Activated CD4-positive, alpha-beta T cell treated with anti-CD3 and anti-CD28 coated beads for 48 hours (primary cell): ENCODE measurements at places on chromosomes 1 and 21.

- no peak for DNase-seq
These were observed 347.7 kb upstream of the POU3F1 start for GRCh38 chr1:38394303-38394702.

DNA sequence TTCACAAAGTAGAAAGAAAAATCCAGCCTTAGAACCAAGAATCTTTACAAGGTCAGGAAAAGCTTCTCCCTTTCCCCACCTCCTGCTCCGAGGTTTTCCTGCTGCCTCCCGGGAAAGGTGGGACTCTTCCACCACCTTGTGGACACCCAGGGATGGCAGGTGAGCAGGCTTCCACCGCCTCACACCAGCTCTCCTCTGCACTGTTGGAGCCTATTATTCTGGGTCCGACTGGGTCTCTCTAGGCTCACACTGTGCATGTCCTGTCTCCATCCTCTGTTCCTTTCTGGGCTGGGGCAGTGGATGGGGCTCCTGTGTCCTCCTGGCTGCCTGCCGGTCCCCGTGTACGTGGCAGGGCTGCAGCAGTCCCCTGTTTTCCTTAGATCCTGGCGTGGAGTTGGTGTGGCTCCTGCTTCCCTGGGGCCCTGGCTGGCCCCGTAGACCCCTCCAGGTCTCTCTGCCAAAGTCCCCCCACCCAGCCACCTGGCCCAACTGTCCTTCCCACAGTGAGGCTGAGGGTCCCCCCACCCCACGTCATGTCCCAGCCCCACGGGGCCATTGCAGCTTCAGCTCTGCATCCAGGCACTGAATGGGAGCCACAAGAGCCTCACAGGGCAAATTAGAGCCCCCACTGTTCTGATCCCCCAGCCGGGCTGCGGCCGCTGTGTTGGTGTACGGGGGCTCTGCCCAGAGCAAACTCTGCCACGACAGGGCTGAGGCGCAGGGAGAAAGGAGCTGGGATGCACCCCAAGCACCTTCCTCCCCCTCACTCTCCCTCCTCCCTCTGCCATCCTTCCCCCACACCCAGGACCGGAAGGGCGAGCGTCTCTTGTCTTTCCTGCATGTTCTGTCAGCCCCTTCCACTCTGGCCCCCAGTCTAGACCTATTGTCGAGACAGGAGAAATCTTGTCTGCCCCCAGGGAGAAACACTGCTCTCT is 3.3 kb upstream of the SLC45A1 start:
- DNase-seq, result peak; percentile 66

DNA sequence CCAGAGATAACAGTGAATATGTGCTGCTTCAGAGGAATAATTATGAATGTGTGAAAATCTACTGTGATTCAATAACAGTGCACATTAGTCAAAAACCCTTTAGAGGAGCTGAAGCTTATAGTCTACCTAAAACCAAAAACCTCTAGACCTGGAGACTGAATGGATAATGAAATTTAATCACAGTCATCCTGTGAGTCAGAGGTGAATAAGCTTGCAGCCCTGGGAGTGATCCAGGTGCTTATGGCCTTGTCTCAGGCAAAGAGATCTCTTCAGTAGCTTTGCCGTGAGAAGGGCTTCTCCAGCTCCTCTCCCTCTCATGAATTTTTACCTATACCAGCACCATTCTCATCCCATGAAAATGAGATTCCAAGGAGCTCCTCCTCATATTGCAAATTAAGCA is 81.3 kb upstream of the RGS4 start:
- no peak for DNase-seq

- DNase-seq, result no peak
These were observed 1.7 kb downstream of the CEP170 start for GRCh38 chr1:243253211-243253925.

GRCh38 chr1:154956544-154956941 is 644 bp upstream of the PBXIP1 start:
- no peak for DNase-seq

GRCh38 chr1:110059133-110059863 is 11.2 kb downstream of the ALX3 start:
- no peak for DNase-seq

DNA sequence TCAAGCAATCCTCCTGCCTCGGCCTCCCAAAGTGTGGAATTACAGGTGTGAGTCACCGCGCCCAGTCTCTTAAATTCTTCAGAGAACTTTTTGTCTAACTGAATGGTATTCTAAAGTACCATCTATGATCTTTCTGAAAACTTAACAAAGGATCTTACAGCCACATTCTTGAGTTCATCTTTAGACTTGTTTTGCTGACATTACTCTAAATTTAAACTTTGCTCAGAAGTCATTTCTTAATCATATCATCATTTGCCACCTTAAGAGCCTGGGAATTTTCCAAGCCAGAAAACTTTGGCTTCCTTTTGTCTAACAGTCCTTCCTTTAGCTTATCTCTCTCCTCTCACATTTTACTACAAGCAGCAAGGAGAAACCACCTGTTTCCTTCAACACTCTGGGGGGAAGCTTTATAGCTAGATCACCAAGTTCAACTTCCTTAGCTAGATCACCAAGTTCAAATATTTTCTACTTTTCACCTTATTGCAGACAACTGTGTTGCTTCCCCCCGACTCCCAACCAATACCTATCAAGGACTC is 5.4 kb upstream of the ZBTB8A start:
- no peak for DNase-seq

GRCh38 chr1:225700164-225700821 is 47.4 kb upstream of the ENAH start:
- DNase-seq, result no peak

GRCh38 chr1:180243517-180244221 is 13.6 kb downstream of the LHX4 start:
- no peak for DNase-seq

GRCh38 chr1:35876988-35877387 is 6.0 kb upstream of the AGO1 start:
- no peak for DNase-seq

DNA sequence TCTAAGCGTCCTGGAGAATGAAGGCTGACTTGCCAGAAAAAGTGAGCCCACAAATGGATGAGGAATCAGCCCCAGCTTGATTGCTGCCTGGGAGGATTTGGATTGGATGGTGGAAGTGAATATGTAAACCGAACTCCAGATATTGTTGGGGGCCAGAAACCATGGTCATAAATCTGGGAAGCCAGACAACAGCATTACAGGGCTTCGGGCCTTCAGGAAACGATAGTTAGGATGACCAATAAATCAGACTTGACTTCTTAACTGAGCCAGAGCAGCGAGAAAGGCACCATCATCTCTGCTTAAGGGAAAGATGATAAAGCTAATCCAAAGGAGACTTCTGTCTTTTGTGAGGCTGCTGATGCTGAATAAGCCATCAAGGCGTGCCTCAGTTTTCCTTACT is 26.6 kb downstream of the FAM78B start:
- no peak for DNase-seq

- no peak for DNase-seq
These were observed 69.9 kb upstream of the PRMT6 start for GRCh38 chr1:106986603-106987002.

GRCh38 chr1:201334325-201335173 is 42.9 kb downstream of the TNNT2 start:
- DNase-seq, result no peak

- DNase-seq, result no peak
These were observed 66.0 kb upstream of the BACH1 start for GRCh38 chr21:29232530-29233255.

GRCh38 chr21:37204580-37204979 is 62.6 kb downstream of the VPS26C start:
- no peak for DNase-seq

- no peak for DNase-seq
These were observed 8.8 kb upstream of the KCNC4 start for GRCh38 chr1:110201157-110201825.

DNA sequence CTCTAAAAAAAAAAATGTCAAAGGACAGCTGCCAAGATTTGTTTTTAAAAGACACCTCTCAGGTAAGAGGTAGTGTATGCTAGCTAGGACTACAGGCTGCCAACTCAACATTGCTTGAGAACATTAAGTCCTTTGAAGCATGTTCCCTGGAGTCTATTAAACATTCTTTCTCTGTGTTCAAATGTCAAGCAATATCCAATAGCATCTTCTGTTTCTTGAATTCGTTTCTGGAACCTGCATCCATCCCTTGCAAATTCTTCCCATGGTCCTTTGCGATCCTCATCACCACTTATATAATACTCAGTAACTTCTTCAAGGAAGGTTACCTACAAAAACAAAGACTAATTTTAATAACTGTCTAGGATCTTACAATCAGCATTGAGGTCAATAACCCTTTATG is 5.6 kb downstream of the PPP1R15B start:
- DNase-seq, result no peak

- no peak for DNase-seq
These were observed 50.2 kb downstream of the PCNX2 start for GRCh38 chr1:233245191-233245765.
